ENCODE measurements at places on chromosomes 11 and 22.
A peak's percentile ranks its signal among the peaks of the same experiment; 100 is the strongest.

DNA sequence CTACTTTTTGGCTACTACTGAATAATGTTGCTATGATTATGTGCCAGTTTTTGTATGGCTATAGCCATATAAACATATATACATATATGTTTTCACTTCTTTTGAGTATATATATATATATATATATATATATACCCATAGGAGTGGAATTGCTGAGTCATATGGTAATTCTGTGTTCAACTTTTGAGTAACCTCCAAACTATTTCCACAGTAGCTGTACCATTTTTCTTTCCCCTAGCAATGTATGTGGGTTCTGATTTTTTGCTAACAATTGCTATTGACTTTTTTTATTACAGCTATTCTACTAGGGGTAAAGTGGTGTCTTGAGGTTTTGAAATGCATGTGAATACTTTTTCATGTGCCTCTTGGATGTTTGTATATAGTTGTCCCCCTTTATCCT, 30.4 kb downstream of the CBL start:
- DNase-seq: no peak

GRCh38 chr11:117839936-117840813, 15.6 kb upstream of the FXYD2 start:
- DNase-seq: peak; percentile 74

GRCh38 chr11:111846063-111846462, 25.3 kb downstream of the ALG9 start:
- DNase-seq: no peak

- no peak for DNase-seq
These were observed 19.8 kb downstream of the USP35 start for GRCh38 chr11:78208257-78209165.

DNA sequence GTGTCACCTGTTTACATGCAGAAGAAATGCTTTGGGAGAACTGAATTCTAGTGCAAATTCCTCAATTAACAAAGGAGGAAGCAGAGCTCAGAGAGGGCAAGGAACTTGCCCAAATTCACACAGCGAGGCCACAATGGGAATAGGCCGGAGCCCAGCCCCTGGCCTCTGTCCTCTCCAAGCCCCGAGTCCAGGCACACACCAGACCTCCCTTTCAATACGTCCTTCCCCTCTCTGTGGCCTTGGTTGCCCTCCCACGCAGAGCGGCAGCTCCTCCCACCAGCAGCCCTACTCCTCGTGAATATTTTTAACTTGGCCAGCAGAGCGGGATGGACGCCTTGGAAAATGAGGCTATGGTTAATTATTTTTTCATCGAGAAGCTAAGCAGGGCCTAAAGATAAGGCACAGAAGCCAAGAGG, 1.6 kb upstream of the CARD10 start:
- DNase-seq: no peak

DNA sequence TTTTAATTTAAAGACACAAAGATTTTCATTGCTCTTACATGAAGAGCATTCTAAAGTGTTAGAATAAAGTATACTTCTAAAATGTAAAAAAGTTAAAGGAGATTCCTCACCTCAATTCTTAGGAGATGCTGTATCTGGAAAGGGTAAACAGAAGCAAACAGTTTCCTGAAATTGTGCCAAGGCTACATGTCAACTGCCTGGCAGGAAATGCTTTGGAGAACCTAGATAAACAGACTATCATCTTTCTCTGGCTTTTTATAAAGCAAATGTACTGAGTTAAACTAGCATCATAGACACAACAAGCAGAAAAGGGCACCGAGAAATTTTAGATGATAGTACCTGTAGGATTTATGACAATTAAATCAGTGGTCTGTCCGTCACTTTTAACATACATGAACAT, 24.7 kb upstream of the AKIP1 start:
- DNase-seq: no peak

GRCh38 chr11:36394926-36395325, 98.8 kb downstream of the PRR5L start:
- no peak for DNase-seq

DNA sequence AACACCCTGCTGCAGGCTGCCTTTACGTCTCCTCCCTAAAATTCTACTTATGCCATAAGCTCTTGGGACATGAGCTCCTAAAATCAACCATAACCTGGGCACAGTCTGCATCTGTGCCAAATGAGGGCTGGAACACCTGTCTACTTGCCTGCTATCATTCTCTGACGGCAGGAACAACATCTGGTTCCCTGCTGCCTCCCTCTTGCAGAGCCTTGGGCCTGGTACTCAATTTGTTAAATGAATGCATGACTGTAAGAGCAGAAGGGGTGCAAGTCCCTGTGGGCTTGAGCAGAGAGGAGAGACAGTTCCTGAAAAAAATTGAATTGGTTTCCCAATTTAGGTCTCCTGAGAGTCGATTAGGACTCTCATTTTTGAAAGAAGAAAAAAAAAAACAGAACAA, 66.7 kb upstream of the CSNK2A3 start:
- no peak for DNase-seq

GRCh38 chr11:133086518-133086917, 445.8 kb downstream of the OPCML start:
- no peak for DNase-seq

GRCh38 chr11:115674176-115674936, 170.1 kb upstream of the CADM1 start:
- no peak for DNase-seq

DNA sequence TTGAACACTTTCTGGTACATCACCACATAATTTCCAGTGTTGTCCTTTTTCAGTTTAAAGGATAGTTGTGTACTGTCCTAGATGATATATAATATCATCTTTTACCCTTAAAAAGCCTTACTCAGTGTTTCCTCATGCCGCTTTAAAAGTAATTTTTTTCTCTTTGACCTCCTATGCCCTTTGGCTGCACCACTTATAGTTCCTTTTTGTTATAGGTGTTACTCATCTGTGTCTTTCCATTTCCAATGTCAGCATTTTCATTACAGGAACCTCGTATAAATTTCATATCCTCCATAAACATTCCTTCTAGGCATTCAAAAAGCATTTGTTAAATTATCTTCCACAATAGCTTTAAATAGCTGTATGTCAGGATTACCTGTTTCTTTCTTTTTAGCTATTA, 40.8 kb downstream of the USP47 start:
- DNase-seq: no peak

GRCh38 chr11:79439886-79440570, 802 bp downstream of the TENM4 start:
- DNase-seq: no peak

DNA sequence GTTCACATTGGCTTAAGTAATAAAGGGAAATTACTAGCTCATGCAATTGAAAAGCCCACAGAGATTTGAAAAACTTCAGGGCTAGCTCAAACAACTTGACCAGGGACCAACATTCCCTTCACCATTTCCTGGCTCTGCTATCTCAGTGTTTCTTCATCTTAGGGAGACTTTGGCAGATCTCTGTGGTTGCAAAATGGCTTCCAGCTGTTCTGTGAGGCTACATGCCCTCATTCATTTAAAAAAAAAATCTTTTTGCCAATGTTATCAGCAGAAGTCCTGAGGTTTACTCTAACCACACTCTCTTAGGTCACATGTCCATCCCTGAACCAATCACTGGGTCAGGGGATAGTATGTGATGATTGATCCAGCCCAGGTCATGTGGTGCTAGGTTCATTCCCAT, 13.9 kb upstream of the RASSF10 start:
- DNase-seq: no peak

DNA sequence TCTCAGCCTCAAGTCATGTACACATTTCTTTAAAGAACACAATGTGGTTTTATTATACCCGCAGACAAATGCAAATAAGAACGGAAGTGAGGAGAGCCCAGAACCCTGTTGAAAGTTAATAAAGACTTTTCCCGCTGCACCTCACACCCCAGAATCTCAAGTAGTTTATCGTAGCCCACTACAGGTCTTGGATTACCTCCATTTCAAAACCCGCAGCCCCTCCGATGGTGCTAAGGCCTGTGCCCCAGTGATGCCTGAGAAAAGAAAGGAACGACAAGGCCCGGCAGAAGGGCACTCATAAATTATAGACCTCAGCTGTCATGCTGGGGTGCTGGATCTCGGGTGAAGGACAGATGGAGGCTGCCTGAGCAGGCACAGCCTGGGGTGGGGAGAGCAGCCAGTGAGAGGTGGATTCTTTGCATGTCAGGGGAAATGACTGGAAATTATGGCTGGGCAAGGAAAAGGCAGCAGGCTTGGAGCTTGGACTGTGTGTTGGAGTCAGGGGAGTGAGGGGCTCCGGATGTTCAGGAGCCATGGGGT, 354.1 kb downstream of the NTM start:
- DNase-seq: no peak

DNA sequence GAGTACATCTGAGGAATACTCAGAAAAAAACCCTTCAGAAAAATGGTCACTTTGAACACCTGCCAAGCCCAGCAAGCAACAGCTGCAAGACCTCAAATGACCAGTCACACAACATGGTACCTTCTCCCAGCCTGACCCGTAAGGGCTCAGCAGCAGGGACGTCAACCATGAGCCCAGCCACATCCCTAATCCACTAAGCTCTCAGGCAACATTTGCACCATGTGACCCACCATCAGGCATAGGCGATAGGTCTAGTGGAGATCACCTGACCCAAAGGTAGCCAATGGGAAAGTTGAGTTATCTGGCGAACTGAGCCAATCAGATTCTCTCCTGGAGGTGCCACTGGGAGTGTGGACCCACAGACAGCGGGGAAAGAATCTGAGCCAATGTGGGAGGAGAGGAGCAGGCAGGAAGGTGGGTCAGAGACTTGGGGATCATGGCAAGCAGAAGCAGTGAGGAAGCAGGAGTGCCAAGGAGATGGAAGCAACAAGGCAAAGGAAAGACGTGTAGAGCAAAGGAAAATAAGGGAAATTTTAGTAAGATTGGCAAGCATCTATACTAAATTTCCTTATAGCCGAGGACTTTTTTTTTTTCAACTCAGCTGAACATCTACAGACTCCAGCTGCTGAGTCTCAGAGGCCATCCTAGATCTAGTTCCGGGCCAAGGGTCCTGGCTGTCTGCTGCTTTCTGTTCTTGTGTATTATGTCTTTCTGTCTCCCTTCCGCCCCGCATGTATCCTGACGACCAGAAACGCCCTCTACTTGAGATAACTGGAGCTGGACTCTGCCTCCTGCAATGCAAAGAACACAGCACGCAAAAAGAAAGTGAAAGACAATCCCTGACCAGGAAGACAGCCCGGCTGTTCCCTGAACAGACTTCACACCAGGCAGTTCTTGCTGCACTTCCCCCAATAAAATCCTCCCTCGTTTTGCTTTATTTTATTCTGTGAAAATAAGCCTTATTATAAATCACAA, 11.0 kb upstream of the PLAAT2 start:
- DNase-seq: no peak

GRCh38 chr11:86681483-86681756, 9.0 kb upstream of the ME3 start:
- no peak for DNase-seq

- no peak for DNase-seq
These were observed 159.2 kb upstream of the DDI1 start for GRCh38 chr11:103877221-103877620.

GRCh38 chr11:34978236-34979191, 62.1 kb downstream of the PDHX start:
- no peak for DNase-seq

DNA sequence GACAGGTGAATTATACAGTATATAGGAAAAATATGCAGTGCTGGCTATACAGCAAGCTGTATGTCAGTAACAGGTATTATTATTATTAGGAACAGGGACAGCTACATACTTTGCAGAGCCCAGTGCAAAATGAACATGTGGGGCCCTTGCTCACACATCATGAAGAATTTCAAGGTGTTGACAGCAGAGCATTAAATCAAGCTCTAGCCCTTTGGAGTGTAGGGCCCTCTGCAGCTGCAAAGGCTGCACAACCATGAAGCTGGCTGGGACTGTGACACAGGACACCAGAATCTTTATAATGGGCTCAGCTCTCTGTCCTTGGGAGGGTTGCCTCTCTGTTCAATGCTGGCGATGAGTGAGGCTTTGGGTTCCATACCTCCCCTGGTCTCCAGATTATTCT, 44.9 kb upstream of the DAGLA start:
- DNase-seq: no peak

- DNase-seq: no peak
These were observed 58.2 kb downstream of the MORC2 start for GRCh38 chr22:30910358-30910757.

DNA sequence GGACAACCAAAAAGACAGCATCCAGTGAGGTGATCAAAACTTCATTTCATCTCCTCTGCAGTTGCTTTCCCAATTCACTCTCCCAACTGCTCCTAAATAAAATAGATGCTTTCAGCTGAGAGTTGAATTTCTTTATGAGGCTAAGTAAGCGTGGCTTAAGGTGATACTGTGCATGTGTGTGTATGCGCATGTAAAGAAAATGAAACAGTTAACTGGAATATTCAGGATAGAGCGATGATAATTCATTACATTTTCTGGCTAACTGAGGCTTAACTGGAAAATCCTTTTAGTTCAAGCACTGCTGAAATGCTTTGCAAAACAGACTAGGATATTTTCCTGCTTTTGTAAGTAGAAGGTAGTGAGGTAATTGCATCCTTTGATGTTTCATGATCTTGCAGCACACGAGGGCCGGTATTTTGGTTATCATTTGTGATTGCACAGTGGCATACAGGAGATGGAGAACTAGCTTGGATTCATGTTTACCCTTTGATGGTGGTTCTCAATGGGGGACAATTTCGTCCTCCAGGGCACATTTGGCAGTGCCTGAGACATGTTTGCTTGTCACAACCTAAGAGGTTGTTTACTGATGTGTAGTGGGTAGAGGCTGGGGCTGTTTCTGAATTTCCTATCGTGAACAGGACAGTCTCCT, 71.2 kb downstream of the ZBTB16 start:
- DNase-seq: no peak

- no peak for DNase-seq
These were observed 56.8 kb downstream of the MTMR2 start for GRCh38 chr11:95867105-95867504.

DNA sequence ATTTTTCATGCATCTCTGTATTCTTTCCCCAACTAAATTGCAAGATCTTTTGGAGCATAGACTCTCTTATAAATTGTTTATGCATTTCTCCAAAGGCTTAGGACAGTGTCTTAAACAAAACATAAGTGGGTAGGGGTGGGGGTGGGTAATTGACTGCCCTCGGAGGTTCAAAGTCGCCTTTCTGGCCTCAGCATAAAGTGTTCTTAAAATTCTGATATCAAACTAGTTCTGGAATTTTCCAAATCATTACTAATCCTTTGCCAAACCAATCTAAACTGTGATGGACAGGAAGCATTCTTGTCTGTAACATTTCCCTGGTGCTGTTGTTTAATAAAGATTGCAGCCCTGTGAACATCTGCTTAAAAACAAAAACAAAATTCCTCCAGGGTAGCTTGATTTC, 61.8 kb upstream of the FAT3 start:
- no peak for DNase-seq

GRCh38 chr22:46381142-46381541, 45.6 kb downstream of the TRMU start:
- DNase-seq: no peak

DNA sequence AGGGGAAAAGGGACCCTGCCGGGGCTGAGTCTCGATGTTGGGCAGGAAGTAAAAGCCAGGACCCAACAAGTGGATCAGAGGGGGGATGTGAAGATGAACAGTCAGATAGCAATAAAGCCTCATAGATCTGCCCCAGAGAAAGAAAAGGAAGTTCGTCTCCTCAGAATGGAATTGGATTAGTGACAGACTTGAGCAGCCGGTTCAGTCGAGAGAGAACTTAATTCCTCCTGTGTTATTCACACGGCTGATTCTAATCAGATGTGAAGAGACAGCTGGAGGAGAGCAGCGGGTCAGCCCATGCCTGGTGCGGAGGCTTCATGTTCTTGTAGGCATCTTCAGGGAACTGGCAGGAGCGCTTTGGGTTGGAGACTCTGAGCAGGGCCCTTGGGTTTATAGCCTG, 29.3 kb upstream of the CABP7 start:
- no peak for DNase-seq

Measured in vagina (tissue), 2 donors.